ENCODE measurements at places on chromosomes 2 and 18.

GRCh38 chr2:59171019-59171418 is 929.9 kb upstream of the FANCL start:
- DNase-seq: no peak

DNA sequence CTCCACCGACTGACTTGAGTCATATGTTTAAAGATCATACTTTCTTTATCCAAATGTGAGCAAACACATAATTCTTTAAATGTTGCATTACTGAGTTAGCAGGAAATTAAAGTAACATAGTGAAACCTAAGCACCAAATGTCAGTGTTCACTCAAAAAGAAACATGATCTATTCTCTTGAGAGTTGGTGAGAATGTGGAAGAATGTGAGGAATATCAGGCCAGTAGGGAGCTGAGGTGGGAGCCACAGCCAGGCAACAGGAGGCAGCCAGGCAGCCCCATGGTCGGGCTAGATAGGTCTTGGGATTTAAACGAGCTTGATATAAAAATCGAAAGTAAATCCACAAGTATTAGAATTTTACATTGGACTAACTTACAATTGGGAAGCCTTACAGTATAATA is 198.1 kb upstream of the SH3BP4 start:
- DNase-seq: no peak

GRCh38 chr18:13915995-13916431 is 677 bp upstream of the MC2R start:
- no peak for DNase-seq

- no peak for DNase-seq
These were observed 324.4 kb downstream of the ALK start for GRCh38 chr2:29597035-29597434.

GRCh38 chr2:209501579-209501978 is 77.7 kb downstream of the MAP2 start:
- no peak for DNase-seq

DNA sequence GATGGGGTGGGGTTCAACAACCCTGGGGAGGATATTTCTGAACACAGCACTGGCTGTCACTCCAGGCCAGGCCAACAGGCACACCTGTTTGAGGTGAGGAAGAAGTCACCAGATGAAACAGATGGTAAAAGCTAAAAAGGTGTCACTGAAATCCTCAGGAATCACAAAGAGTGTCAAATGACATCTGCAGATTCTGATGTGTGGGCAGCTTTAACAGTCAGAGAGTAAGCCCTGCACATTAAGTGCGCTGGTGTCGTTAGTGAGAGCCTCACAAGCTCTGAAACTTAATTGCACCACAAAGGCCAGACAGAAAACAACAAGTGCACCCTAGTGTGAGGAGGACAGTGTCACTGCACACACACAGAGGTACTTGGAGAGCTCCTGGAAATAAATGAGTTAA is 13.6 kb downstream of the FLACC1 start:
- DNase-seq: no peak

DNA sequence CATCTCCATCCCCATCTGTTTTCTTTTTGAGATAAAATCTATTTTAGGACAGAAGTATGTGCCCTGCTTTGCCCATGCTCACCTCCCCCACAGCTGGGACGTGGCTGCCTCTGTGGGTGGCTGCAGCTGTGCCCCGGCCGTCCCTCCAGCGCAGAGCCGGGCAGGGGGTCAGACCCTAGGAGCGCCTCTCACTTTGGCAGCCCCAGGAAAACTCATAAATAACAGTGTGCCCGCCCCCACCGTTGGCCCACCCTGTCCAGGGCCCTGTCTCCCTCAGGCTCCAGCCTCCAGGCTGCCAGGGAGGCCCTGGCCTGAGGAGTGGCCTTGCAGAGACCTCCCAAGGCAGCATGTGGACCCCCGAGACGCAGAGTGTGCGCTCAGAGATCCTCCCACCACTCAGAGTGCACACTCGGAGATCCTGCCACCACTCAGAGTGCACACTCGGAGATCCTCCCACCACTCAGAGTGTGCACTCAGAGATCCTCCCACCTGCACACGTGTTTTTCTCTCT is 178.1 kb downstream of the TWIST2 start:
- no peak for DNase-seq

DNA sequence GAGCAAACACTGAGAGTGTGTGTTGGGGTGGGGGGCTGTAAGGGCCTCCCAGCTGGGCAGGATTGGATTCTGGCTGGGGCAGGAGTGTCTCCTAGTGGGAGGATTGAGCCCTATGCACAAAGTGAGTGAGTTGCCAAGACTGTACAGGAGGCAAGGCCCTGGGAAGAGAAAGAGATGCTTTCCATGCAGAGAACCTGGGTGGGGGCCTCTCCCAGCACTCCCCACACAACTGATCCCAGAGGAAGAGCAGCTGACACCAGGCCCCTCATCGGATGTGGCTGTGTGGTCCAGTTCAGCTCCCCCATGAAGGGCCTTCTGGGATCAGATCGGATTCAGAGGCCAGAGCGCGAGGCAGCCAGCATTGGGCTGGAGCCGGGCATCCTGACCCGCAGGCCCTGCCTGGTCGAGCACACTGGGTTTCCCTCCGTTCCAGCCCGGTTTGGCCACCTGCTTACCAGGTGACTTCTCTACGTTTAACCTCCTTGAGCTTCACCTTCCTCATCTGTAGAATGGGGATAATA is 49.4 kb upstream of the FAHD2A start:
- DNase-seq: no peak

GRCh38 chr2:138711812-138712211 is 68.4 kb downstream of the NXPH2 start:
- DNase-seq: no peak

DNA sequence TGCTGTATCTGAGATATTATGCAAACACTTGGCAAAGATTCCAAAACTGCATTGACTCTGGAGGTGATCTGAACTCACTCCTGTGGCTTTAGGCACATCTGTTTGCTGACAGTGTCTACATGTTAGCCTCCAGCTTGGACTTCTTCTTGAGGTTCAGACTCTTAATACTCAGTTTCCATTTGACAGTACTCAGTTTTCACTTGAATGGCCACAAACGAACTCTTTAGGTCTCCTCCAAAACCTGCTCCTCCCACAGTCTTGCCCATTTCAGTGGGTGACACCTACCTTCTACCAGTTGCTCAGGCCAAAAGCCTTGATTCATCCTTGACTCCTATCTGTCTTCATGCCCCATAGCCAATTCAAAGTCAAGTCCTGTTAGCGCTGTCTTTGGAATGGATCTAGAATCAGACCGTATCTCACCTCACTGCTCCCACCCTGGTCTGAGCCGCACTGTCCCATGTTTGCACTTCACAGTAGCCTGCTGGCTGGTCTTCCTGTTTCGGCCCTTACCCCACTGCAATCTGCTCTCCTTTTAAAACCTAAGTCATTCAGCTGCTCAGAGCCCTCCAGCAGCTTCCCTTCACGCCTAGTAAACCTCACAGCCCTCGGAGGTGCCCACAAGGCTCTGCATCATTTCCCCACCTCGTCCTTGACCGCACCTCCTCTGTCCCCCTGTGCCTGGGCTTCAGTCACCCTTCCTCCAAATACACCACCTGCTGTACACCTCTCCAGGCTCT is 10.5 kb downstream of the ATG16L1 start:
- DNase-seq: no peak

- DNase-seq: no peak
These were observed 9.8 kb upstream of the INO80D start for GRCh38 chr2:206095536-206096332.

- no peak for DNase-seq
These were observed 119.3 kb downstream of the ABCA12 start for GRCh38 chr2:215019085-215019484.

GRCh38 chr2:1757567-1757966 is 13.3 kb upstream of the PXDN start:
- DNase-seq: no peak

- DNase-seq: no peak
These were observed 3.7 kb downstream of the ROCK2 start for GRCh38 chr2:11340717-11341116.

DNA sequence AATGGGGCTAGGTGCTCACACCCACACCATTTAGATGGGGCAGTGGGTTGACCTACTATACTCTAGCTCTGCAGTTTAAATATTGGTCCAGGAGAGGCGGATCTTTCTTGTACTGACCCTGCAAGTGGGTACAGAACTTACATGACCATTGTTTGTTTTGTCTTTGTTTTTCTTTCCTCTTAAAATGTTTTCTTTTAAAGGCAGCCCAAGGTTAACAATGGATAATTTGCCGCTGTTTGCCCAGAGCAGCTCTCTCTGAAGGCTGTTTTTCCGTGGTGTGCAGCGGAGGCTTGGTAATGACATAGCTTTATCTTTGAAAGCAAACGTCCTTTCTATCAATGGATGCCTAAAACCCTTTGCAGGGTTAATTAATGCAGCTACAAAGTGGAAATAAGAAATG is 133.3 kb upstream of the MEX3C start:
- no peak for DNase-seq

DNA sequence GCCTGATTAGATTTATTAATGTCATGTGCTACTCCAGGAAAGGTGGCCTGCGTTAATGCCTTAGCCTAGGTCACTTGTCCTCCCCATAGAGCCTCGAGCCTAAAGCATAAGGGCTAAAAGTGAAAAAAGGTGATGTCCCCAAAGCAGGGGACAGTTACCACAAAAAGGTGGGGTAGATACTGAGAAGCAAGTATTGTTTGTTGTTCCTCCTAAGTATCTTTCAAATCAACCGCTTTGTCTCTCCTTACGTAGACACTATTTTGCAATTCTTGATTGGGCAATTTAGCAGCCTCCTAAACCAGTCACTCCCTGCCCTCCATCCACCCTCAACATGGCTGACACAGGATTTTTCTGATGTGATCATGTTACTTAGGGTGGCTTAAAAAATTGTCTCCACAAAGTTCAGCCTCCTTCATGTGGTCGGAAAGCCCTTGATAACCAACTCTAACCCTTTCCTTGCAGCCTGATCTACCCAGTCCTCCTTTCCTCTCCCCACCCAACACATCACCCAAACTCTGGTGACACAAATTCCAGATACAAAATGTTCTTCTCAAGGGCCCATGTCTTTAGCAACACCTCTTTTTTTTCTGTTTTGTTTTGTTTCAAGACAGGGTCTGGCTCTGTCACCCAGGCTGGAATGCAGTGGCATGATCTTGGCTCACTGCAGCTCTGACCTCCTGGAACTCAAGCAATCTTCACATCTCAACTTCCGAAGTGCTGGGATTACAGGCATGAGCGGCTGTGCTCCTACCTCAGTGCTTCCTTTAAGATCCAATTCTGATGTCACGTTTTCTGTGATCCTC is 6.9 kb downstream of the INHA start:
- no peak for DNase-seq

- DNase-seq: no peak
These were observed 129.6 kb downstream of the PMS1 start for GRCh38 chr2:189913821-189914220.

DNA sequence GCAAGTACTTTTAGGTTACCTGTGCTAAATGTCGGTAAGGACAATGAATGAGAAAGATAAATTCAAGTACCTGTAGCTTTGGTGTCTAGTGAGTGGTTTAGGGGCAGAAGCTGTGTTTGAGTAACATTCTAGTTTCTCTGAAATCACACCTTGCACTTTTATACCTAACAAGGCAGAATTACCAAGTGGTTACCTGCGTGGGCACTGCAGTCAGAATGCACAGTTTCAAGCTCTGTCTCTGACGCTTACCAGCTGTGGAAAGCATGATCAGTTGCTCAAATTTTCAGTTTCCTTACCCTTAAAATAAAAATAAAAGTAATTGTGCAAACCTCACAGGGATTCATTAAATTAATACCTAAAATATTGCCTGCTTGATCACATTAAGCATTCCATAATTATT is 846.9 kb upstream of the VRK2 start:
- no peak for DNase-seq

- peak; percentile 76 for DNase-seq
These were observed 26.1 kb upstream of the MMADHC start for GRCh38 chr2:149613704-149614103.

DNA sequence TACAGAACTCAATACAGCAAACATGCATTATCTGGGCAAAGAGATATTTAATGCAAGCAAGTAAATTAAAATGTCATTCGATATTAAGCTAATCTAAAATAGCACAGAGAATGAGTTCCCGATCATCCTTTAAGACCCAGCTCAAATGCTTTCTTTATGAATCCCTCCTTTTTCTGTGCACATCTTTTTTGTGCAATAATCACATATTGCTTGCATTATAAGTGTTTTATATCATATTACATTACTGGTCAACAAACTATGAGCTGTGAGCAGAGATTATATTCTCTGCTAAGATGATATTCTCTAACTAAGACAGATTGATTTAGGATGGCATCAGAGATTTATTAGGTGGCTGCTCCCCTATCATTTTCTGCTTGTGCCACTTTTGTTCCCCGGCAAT is 146.1 kb downstream of the ERBB4 start:
- no peak for DNase-seq

GRCh38 chr2:205911306-205911705 is 174.7 kb downstream of the INO80D start:
- no peak for DNase-seq

- no peak for DNase-seq
These were observed 233.3 kb upstream of the SMAD2 start for GRCh38 chr18:48163738-48164115.

All from HFF-Myc (cell line).